WERI-Rb-1 (cell line): ENCODE measurements at places on chromosomes 1 and 21.

GRCh38 chr1:228083871-228084278 is 1.4 kb downstream of the ARF1 start:
- no peak for DNase-seq

DNA sequence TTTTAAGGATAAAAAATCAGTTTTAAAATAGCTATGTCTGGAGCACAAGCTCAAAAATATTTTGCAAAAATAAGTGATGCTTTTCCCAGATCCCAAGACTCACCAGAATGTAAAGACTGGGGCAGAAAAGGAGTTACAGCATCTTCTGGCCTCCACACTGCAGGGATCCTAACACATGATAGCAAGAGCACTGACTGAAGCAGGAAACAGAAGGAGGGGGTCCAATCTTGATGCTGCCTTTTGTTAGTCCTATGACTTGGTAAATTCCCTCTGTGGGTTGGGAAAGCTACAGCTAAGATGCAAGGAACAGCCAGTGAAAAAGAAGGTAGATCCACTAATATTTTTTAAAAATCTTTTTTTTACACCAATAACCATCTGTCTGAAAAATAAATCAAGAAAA is 54.2 kb upstream of the TNR start:
- DNase-seq = no peak

DNA sequence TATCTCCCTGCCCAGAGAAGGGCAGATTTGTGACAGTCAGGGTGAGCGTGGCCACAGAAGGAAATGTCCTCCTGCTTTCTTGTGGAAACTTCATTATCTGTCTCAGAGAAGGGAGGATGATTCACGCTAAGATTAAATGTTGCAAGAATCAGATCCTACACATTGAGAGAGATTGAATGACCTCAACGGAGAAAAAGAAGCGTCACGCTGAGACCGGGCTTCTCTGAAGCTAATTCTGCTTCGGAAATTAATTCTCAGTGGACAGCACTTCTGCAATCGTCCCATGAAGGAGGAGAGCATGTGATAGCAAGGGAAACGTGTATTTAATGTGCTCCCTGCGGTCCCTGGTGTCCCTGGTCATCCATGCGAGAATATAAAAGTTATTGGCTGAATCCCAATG is 19.8 kb upstream of the C1orf21 start:
- no peak for DNase-seq

DNA sequence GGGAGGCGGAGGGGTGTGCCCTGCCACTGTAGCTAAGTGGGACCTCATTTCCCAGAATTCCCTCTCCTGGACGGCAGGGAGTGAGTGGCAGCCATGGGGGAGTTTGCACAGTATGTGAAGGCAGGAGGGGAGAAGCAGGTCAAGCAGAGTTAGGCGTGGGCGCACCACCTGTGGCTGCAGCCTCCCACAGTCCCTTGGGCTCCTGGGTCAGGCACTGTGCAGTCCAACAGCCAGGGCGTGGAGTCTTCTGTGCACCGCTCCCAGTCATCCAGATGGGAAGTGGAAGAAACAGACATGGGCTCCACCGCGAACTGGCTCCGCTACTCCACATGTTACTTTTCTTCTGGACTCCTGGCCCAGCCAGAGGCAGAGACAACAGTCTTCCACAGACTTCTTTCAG is 85.4 kb upstream of the TIAM1 start:
- DNase-seq = no peak

GRCh38 chr1:52426371-52426770 is 22.0 kb downstream of the PRPF38A start:
- no peak for DNase-seq

DNA sequence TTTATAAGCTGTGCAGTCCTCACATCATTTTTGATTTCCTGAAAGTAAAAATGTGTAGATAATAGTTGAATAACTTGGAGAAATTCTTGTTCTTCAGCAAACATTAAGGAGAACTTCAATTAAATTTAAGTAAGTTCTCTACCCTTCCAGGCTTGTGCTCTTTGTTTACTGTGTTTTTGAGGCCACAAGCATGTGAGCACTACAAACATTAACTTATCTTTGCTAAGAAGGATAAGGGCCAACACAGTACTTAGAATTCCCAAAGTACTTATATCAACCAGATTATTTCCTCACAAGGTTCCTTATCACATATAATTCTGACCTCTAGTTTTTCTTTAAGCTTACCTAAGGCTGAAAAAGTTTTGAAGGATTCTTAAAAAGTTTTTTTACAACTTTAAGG is 24.7 kb upstream of the RWDD3 start:
- DNase-seq = no peak

DNA sequence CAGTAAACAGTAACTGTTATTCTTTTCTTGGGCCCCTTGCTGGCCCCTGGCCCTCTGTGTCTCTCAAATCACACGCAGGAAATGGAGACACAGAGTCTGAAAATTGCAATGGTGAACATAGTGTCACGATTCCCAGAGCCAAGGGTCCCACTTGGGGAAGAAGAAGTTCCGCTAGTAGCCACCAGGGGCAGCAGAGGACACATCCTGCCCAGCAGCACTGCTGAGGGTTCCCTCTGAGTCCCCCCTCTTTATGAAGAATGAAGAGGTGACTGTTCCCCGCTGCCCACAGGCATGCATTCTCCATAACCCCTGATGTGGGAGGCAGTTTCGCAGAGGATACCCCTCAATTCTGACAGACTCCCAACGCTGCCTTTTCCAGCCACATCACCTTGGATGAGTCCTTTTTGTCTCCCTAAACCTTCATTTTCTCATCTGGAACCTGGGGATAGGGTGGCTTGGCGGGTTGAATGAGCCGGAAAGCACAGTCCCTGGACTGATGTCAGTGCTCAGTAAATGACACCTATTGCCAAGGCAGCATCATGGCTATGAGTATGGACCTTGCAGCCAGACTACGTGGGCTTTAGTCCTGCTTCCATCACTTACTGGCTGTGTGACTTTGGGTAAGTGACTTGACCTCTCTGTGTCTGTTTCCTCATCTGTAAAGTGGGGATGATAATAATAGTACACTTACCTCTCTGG is 238.0 kb upstream of the TMEM51 start:
- DNase-seq = peak; percentile 54

DNA sequence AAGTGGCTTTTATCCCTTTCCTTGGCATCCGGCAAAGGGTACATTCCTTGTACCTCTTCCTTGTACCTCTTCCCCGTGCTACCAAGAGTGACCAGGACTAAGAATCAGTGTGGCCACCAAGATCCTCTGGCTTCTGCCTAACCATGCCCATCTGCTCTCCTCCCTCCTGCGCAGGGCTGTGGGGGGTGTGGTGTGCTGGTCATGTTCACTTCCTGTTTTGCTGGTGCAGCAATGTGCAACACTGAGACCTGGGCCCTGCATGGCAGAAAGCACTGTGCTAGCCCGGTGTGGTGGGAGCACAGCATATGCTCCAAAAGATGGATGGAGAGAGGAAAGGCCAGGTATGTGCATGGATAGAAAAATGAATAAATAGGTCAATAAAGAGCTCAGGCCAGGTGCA is 33.3 kb upstream of the TENT5C start:
- no peak for DNase-seq

- DNase-seq = no peak
These were observed 54.6 kb downstream of the DPH5 start for GRCh38 chr1:100971021-100971420.

DNA sequence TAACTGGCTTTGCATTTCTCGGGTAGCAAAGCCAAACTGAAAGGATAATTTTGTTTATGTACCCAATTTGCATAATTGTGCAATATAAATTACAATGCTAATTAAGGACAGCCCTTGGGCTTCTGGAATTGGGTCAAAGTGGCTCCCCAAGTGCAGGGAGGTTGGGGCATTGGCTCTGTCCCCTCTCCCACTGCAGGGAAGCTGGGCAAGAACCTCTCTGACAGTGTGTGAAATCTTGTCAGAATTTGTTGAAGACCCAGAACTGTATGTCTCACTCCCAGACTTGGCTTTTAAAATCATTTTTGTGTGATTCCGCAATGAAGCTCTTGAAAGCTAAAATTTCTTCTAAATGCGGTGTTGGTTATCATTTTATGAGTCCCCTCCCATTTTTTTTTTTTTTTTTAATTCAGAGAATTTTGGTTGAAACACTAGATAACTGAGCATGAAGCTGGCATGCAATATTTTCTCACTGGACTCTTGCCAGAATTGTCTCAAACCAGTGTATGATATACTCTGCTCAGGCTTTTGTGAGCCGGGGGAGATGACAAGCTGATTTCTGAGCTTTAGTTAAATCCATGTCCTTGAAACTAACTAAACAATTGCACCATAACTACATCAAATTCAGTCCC is 878.9 kb upstream of the CXADR start:
- DNase-seq = no peak
